ENCODE measurements at places on chromosomes 3 and 15.
A peak's percentile ranks its signal among the peaks of the same experiment; 100 is the strongest.

- peak; percentile 71 for DNase-seq
These were observed 33.3 kb downstream of the MAP1A start for GRCh38 chr15:43550527-43551363.

GRCh38 chr3:66000506-66000905, 38.2 kb downstream of the MAGI1 start:
- no peak for DNase-seq

DNA sequence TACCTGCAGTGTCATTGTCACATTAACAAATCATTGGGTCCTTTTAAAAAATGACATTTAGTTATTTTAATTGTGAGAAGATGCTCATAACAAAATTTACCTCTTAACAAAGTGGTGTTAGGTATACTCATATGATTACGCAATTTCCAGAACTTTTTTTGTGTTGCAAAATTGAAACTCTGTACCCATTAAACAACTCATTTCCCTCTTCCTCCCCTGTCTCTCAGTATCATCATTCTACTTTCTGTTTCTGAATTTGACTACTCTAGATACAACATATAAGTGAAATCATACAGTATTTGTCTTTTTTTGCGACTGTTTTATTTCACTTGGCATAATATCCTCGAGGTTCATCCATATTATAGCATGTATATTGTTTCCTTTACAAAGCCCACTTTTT, 58.7 kb upstream of the CHST2 start:
- DNase-seq, result no peak

GRCh38 chr3:150255413-150255812, 152.7 kb upstream of the TSC22D2 start:
- DNase-seq, result no peak

- no peak for DNase-seq
These were observed 27.1 kb downstream of the CGGBP1 start for GRCh38 chr3:88031642-88032077.
